ENCODE measurements at places on chromosomes 1 and 21.
A peak's percentile ranks its signal among the peaks of the same experiment; 100 is the strongest.

DNA sequence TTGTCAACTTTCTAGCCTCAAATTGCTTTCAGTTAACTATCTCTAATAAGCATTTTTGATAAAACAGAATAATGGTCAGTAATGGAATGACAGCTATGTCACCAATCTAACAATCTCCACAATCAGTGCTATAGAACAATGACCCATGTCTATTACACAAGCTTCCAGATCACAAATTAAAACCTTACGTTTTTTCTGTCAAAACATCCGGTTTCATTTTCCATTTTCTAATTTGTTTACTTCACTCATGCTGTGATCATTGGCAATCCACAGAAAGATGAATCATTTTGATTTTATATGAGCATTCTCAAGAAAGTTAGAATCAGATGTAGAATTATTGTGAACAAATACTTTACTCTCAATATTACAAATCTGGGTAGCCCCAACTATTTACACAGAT lies 80.3 kb downstream of the KCNT2 start:
- DNase-seq: no peak

- DNase-seq: no peak
Measured at GRCh38 chr1:229882621-229883020, 184.4 kb upstream of the GALNT2 start.

DNA sequence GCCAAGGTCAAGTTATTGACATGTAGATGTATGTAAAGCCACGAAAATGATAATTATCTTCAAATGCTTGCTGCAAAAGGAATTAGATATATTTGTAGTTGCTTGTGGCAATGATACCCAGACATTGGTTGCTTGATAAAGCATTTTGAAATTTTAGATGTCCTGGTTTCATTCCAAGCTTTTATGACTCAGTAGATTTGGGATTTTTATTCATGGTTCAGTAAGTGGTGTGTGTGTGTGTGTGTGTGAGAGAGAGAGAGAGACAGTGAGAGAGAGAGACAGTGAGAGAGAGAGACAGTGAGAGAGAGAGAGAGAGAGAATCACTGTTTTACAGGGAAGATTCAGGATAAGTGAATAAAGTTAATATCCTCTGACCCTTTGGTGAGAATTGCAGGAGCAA lies 498.2 kb upstream of the C1orf87 start:
- DNase-seq: no peak

DNA sequence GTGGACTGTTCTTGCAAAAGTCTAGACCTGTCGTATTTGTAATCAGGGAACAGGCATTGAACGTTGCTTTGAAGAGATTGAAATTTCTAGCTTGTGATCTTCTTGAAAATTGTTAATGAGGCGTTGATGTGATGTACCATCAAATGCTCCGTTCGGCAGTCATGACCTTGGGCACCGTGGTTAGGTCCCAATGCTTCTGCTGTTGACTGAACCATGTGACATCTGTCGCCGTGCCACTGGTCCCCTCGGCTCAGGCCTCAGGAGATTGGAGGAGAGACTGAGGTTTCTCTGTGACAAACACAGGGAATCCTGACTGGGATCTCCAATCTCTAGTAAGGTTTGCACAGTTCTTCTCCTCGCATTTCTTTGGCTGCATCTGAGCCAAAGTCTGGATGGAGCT lies 18.1 kb upstream of the KCNAB2 start:
- no peak for DNase-seq

GRCh38 chr1:111320066-111320879 lies 29.6 kb downstream of the CHIA start:
- no peak for DNase-seq

GRCh38 chr1:213693864-213694263 lies 293.9 kb upstream of the PROX1 start:
- no peak for DNase-seq

DNA sequence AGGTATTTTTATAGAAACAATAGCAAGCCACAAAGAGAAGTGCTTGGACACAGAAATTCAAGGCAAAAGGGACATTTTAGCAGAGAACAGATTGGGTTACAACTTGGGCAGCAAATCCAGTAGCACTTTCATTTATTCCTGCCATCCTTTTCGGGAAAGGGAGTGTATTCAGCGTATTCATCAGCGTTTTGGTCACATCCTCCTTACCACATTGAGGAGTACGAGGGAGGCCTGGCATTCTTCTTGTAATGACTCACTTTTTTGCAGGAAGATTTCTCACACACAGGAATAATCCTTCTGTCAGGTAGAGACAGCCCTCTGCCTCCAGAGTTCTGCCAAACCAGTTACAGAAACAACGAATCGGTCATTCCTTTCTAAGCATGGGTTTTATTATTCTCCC lies 18.1 kb upstream of the FAM78B start:
- no peak for DNase-seq

DNA sequence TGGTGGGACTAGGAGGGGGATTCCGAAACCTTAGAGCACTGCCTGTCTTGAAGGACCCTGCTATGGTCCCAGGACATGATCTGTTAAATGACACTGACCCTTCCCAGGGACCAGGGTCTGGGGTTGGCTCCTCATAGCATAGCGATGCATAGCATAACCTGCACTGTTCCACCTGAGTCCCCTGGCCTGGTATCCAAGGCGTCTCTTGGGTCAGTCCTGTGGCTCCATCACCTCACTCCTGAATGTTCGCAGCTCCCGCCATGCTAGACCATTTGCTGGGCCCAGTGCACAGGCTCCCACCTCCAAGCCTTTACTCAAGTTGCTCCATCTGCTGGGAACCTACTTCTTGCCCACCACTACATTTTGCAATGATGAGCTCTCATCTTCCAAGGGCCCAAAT lies 39.0 kb upstream of the MAGOH start:
- no peak for DNase-seq

DNA sequence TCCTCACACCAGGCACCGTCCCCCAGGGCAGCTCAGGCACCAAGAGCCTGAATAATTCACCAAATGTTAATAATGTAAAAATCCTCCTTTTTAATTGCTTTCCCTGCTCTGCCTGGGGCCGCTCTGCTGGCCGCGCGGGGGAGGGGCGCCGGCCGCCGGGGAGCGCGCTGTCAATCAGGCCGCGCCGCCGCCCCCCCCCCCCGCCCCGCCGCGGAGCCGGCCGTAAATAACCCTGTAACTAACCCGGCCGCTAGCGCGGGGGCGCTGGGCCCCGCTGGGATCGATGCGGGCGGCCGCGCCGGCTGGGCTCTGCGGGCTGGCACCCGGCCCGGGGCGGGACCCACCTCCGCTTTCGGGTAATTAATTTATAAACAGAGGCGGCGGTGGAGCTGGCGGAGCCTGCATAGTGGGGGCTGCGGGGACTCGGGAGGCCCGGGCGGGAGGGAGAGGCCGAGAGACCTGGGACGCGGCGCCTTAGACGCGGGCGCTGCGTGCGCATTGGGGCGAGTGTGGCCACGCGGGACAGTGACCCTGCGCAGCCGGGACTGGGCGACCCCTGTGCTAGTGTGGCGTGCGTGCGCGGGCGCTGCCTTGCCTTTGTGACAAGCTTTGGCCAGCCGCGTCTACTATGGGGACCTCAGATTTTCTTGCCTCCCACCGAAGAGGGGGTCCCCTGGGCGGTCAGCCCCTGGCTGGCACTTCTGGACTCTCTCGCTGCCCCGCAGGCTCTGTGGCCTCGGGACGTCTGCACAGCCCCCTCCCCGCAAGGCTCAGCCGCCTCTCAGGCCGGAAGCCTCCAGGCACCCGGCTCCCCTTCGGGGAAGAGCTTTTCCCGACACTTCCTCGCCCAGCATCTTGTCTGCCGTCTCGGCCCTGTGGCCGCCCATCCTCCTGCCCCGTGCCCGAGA lies 16.6 kb downstream of the SAMD11 start:
- DNase-seq: peak; percentile 80

Measured in hepatic stellate cell (primary cell).